ENCODE measurements at places on chromosomes 7 and 10.

GRCh38 chr7:70178787-70179186 lies 580.5 kb downstream of the AUTS2 start:
- no peak for DNase-seq

GRCh38 chr10:104527013-104527412 lies 114.1 kb upstream of the SORCS3 start:
- no peak for DNase-seq

- DNase-seq, result no peak
Observed at GRCh38 chr7:134648456-134648855, 1.8 kb downstream of the BPGM start.

DNA sequence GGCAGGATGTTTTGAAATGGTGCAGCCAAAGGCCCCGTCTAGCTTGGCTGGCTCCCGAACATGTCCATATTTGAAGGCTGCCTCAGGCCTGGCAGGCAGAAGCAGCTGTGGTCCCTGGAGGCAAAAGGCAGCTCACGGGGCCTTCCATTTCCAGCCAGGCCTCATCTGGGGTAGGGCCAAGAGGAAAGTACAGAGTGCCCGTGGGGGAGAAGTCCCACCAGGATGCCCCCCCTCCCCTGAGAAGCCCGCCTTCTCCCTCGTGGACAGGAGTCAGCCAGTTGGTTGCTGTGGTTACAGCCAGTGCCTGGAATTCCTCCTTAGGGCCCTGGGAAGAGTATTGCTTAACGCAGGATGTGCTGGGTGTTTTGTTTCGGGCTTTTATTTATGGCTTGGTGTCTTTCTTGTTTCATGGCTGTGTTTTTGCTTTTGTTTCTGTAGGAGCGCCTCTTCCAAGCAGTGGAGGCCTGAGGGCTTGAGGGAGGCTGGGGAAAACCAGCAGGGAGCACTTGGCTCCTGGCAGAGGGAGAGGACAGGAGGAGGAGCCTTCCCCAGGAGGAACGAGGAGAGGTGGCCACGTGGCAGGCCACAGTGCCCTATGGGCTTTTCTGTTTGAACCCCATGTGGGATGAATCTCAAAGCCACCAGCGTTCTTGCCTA lies 45.4 kb downstream of the CHST3 start:
- DNase-seq, result peak; percentile 96

DNA sequence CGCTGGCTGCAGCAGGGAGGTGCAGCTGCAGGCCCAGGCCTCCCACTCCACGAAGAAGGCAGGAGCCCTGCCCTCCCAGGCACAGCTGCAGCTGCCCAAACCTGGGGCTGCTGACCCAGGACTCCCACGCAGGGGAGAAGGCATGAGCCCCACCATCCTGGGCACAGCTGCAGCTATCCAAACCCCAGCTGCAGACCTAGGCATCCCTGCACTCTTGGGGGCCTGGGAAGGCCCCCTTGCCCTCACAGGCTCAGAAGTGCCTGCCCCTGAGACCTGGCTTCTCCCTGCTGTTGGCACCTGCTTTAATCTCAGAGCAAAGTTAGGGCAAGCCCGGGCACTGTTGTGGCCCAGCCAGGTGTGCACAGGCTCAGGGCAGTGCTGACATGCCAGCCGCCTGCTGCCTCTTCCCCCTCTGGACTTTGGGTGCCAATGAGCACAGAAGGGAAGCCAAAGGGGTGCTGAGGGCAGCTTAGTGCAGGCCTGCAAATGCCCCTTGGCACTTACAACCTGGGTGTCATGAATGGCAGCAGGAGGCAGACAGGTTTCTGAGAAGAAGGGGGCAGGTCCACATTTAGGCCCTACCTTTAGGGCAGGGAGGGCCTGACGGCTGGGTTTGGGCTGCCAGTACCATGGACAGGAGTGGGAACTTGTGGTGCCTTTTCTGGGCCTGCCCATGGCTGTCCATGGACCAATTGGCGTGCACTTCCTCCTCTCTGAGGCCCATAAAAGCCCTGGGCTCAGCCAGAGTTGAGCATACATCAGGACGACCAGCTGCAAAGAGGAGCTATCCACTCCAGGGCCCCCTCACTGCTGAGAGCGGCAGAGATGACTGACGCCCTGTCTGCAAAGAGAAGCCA lies 31.1 kb downstream of the CRTAC1 start:
- DNase-seq, result no peak

All from ELF-1 (cell line).